Cerebellar nuclear complex (tissue), 1 donor: ENCODE measurements at places on chromosomes 2 and 18.

GRCh38 chr18:59686260-59686659 lies 11.0 kb downstream of the CCBE1 start:
- DNase-seq, result no peak

DNA sequence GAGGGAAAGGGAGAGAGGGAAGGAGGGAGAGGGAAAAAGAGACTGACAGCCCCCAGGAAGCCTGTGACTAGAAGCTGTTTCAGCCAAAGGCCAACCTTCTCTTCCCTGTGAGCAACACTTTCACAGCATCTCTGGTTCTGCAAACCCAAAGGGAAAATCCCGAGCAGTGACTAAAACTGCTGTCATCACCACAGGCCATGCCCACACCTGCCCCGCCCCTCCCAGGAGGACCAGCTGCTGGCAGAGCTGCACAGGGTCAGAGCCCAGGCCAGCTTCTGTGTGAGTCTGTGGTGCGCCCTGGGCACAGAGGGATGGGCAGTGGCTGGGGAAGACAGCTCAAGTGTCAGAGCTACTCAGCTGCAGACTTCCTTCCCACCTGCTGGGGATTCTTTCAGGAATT lies 64.9 kb upstream of the OTOS start:
- DNase-seq, result no peak

DNA sequence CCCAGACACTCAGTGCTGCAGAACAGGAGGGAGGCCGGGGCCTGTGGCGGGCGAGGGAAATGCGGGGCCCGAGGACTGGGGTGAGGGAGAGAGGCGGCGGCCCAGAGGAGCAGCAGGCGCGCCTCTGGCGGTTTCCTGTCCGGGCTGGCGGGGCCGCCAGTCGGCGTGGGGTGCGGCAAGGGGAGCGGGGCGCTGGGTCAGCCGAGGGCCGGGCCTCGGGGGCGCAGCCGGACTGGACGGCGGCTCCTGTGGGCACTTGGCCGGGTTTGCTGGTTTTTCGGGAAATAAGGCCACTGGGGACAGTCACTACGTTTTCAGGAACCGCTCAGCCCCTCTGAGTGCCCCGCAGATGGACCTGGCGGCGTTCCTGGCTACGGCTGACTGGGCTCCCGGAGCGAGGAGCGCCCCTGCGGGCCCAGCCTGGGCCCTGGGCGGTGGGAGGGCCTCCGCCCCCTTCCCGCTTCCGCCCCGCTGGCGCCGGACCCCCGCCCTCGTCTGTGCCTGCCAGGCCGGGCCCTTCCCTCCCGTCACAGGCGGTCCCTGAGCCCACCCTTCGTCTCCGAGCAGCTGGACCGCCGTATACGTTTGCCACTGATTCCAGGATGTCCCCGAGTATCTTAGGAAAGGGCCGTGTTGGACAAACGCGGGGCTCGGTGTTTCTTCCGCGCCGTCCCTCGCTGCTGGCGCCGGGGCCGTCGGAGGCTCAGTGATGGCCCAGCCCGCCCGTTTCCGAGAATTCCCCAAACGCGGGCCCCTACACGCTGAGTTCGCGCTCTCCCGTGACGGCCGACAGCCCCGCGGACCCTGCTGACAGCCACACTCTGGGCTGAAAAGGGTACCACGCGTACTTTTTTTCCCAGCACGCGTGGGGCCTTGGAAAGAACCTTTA lies 84.6 kb downstream of the FAM210A start:
- DNase-seq, result no peak

DNA sequence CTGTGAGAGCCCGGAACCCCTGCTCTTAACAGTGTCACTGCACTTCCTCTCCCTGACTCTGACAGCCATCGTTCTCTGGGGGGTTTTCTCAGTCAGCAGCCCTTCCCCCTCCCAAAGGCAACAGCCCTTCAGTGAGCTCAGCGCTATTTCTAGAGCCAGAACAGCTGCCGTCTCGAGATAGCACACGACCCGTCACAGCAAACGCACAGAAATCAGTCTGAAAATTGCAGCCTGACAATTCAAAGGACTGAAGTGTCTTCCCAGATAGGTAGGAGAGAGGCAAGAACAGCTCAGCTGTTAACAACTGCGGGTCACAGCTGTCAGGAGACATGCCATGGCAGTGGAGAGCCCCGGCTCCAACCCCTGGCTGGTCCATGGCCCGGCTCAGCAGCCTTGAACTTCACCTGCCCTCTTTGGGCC lies 45.4 kb downstream of the ST8SIA5 start:
- DNase-seq, result no peak

DNA sequence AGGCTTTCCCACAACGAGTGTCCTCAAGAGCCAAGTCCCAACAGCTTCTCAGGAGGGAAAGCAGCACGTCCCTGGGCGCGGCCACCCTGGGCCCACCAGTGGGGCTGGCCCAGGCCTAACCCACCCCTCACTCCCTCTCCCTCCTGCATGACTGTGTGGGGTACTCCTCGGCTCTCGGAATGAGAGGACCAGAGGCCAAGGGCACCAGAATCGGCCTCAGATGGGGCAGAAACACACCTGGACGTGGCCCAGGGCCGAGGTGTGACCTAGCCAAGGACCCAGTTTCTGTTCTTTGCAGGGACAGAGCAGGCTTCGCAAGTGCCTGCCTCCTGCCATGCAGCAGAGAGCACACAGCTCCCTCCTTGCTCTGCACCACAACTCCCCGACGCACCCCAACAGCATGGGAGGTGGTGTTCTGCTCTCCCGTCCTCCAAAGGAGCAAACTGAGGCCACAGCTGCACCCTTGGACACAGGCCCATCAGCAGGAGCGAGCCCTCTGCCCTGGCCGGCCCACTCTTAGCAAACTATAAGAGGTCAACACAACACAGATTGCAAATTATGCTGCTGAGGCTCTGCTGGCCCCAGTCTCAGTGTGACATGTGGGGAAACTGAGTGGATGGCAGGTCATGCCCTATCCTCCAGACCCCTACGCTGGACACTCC lies 19.7 kb downstream of the HS6ST1 start:
- DNase-seq, result no peak

DNA sequence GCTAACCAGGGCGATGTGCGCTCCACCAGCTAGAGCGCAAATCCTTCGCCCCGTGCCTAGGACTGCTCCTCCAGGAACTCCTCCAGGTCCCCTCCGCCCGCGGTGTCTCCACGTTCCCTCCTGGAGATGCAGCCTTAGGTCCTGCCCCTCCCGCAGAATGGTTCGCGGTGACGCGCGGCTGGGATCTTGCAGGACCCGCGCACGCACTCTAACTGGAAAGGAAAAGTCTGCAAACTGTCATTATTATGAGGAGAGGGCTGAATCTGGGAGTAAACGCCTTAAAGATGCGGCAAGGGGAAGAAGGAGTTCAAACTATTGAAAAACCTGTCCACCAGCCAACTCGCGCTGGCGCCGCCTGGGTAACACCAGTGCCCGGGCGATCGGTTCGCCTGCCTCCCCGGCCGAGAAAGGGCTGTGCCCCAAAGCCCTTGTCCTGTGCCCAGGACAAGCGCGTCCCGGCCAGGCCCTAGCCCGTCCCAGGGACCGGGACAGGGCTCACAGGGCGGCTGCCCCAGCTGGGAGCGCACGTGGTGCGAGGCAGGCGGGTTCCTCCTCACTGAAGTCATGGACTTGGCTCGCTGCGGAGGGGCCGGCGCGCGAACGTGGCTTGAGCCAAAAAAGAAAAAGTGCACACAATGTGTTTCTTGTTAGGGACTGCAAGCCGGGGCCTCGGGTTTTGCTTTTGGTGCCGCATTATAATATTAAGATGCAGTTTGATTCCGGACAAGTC lies 5.5 kb upstream of the ID2 start:
- no peak for DNase-seq

GRCh38 chr2:239908744-239909143 lies 116.4 kb downstream of the NDUFA10 start:
- no peak for DNase-seq

DNA sequence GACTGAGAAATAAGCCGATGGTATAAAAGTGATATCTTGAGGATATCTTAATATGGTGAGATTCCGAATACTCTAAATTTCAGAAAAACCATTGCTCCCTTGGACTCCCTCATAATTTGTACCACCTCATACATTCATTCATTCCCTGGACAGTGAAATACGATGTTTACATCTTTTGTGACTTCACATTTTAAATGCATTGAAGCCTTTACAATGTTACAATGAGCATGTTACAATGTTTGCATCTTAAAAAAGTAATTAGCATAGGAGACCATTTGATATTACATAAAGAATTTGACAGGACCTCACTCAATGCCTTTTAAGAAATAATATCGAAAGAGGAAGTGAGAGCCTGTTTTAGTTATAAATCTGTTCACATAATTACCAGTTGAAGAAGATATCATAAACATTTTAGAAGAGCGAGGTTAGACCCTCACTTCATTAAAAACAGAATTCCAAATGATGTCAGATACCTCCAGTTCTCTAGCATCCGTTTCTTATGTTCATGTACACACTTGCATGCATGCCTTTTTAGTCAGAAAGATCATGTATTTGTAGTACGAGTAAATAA lies 372.0 kb downstream of the ARHGAP15 start:
- no peak for DNase-seq

- DNase-seq, result no peak
These were observed 347.6 kb upstream of the VRK2 start for GRCh38 chr2:57698935-57699449.

- DNase-seq, result no peak
These were observed 19.4 kb upstream of the ALPI start for GRCh38 chr2:232436381-232437194.

- no peak for DNase-seq
These were observed 209.8 kb downstream of the PHLPP1 start for GRCh38 chr18:62925031-62925688.

DNA sequence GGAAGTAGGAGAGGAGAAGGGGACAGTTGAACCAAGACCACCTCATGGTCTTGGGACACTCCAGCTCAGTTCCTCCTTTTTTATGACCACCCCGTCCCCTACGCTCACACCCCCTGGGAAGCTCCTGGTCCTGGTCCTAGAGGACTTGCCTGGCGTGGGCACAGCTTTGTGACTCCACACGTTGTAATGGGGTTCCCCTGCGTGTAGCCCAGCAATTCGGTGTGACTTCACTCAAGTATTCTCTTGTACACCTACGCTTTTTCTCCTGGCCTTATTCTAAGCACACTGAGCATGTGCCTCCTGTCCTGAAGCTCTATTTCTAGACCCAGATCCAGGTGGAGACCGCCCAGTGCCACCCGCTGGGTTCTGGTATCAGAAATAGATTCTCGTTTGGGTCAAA lies 36.1 kb upstream of the B3GNT7 start:
- DNase-seq, result no peak

DNA sequence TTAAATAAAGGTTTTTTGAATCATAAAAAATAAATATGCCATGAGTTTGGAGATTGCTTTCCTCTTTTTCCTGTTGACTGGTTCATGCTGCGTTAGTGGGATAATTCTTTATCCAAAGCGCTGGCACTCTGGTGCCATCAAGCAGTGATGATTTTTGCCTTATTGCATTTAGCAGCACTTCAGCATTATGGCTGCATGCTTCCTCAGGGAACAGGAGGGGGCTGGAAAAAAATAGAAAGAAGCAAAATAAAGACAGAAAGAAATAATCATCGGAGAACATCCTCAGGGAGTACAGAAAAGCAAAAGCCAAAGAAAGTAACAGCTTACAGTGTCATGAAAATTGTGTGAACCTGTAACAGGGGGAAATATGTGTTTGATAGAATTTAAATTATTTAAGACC lies 1408.2 kb upstream of the PIK3C3 start:
- no peak for DNase-seq

GRCh38 chr2:31563273-31563839 lies 17.4 kb downstream of the SRD5A2 start:
- DNase-seq, result no peak

GRCh38 chr2:234078129-234078528 lies 27.6 kb downstream of the SPP2 start:
- no peak for DNase-seq

DNA sequence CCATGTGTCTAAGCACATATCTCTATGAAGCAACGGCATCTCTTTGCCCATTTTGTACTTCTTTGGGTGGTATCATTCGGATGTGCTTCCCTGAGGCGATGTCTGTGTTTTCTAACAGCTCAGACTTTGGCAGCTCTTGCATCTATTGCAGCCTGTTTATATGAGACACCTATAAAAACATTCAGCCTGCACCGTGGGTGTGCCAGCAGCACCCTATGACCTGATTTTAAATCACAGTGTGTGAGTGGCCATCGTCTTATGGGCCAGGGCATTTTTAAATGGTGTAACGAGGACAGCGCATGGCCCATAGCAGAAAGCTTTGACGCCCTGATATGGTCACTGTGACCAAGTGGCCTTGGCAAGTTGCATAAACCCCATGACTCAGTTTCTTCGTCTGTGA lies 12.9 kb downstream of the NPAS2 start:
- no peak for DNase-seq

GRCh38 chr2:96663829-96664228 lies 21.3 kb downstream of the FER1L5 start:
- no peak for DNase-seq

DNA sequence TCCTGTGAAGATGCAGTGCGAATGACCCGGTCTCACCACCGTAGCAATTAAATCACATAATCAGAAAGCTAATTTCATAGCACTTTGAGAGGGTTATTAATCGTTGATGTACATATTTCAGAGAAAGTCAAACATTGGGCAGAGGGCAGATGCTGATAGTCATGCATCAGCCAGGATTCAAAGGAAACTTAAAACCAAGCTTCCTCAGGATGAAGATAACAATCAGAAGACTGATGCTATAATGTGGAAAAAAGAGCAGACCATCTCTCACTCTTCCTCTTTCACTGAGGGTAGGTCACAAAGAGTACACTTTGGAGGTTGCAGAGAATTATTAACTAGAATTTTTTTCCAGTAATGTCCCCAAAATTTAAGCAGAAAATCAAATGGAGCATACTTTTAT lies 1027.7 kb upstream of the ZEB2 start:
- DNase-seq, result no peak
